Activated CD8-positive, alpha-beta T cell treated with anti-CD3 and anti-CD28 coated beads for 36 hours (primary cell): ENCODE measurements at places on chromosomes 7 and 10. TPM values are rescaled to one million over a fixed set of nuclear protein-coding genes. Genes with fewer than 3 reads are reported as not detected.

The KDM7A gene
- total RNA-seq = 21.1 TPM

The NXPH1 gene
- not detected for total RNA-seq

The SLC25A28 gene
- total RNA-seq = 43.6 TPM

The OR2A12 gene
- not detected for total RNA-seq

The FKBP6 gene
- total RNA-seq = not detected

The HMX2 gene
- total RNA-seq = 0.43 TPM

The CYP2E1 gene
- 0.43 TPM for total RNA-seq

The RBP4 gene
- not detected for total RNA-seq

The NKX2-3 gene
- not detected for total RNA-seq

The A1CF gene
- not detected for total RNA-seq

The PDE6C gene
- total RNA-seq = not detected

The GRM8 gene
- total RNA-seq = not detected

The RHOBTB1 gene
- total RNA-seq = 0.09 TPM

The PRTFDC1 gene
- total RNA-seq = 2.7 TPM

The EGFR gene
- not detected for total RNA-seq

The PRLHR gene
- not detected for total RNA-seq

The LIPM gene
- total RNA-seq = not detected

The TSPAN33 gene
- 9.3 TPM for total RNA-seq

The WEE2 gene
- total RNA-seq = not detected

The ST8SIA6 gene
- total RNA-seq = not detected

The DAGLB gene
- total RNA-seq = 17.7 TPM

The PRPS1L1 gene
- total RNA-seq = not detected

The MUC12 gene
- not detected for total RNA-seq

The OPN1SW gene
- not detected for total RNA-seq

The OPN4 gene
- total RNA-seq = not detected

The MUC3A gene
- not detected for total RNA-seq

The BTBD16 gene
- total RNA-seq = not detected

The UCMA gene
- not detected for total RNA-seq
